ENCODE measurements at places on chromosomes 3 and 15.

DNA sequence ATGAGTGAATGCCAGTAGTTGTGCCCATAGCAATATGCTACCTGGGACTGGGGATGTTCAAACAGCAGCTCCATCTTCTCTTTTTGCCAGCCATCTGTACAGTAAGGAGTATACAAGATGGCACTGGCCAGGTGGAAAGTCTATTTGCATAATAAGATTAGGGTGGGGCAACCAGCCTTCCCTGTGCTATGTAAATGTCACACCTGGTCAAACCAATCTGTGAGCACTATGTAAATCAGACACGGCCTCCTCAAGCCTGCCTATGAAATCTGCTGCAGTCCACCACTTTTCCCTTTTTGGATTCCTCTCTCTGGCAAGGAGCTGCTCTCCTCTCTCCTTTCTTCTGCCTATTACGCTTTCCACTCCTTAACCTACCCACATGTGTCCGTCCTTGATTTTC lies 53.0 kb downstream of the C3orf80 start:
- no peak for DNase-seq

GRCh38 chr3:31793821-31794220 lies 187.2 kb downstream of the OSBPL10 start:
- DNase-seq: no peak

GRCh38 chr15:57165992-57166391 lies 210.3 kb upstream of the CGNL1 start:
- DNase-seq: no peak

DNA sequence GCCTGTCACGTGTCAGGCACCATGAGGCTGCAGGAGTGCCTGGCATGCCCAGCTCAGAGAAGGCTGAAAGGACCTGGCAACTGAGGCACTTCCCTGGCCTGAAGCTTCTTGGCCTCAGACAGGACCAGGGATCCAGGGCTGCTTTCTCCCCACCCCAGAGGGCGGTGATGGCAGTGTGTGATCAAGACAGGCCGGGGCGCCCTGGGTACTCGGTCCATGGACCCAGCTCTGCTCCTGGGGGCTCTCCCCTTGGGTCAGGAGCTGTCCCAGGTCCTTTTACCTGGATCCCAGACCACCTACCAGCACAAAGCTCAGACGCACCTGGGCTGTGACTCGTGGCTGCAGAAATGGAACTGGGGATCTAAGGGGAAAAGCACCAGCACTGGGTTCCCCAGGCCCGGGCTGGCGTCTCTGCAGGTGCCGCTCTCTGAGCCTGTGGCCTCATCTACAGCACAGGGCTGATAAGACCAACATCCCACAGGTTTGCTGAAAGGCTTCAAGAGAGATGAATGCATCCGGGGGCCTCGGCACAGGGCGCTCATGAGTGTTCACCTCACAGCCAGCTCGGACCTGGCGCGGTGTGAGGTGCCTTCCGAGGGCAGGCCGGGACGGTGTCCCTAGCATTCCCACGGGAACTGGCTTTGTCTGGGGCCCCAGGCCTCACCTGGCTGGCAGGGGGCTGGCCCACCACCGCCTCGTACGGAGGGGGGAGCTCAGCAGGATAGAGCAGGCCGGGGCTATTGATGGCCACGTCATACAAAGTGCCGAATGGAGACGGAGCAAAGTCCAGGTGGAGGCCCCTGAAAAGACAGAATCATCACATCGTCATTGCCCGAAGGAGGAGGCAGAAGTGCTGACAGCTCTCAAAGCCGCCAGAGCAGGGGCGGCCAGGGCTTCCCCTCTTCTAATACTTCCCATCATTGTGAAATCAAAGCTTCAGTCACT lies 133.6 kb downstream of the NSMCE3 start:
- no peak for DNase-seq

- DNase-seq: no peak
Observed at GRCh38 chr15:59997070-59997701, 6.9 kb upstream of the FOXB1 start.

DNA sequence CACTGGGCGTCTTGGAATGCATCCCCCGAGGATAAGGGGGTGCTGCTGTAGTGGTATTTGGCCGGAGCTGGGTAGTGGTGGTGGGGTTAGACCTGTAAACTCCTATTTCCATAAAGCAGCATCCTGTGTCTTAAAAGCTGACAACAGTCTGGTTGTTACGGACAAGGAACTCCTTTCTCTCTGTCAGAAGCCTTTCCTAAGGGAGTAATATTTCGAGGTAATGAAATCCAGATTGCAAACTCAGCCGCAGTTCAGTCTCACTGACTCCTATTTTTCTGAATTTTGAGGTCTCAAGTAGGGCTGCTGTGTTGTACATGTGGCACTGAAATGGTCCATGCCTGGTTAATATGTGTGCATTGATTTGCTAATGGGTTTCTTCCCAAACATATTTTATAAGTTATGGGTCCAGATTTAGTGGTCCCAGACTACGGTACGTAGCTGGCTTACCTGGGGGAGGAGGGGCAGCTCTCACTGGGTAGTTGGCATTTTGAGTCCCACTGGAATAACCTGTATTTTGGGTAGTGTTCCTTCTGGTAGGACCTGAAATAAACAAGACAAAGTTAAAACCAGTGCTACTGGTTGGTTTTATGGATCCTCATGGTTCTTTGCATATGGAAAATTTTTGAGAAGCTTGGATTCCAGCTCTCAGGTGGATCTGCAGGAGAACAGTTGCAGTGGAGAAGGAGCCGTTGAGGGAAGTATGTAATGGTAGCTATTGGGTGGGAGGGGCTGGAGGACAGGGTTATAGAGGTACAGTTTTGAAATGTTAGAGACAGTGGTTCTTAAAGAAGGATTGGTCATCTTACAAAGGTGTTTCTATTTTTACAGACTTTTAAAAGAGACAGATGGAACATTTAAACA lies 48.6 kb upstream of the LDHAL6B start:
- no peak for DNase-seq

- no peak for DNase-seq
Observed at GRCh38 chr3:173800154-173800553, 402.6 kb downstream of the NLGN1 start.

- no peak for DNase-seq
Observed at GRCh38 chr3:10566451-10566850, 61.1 kb upstream of the ATP2B2 start.

DNA sequence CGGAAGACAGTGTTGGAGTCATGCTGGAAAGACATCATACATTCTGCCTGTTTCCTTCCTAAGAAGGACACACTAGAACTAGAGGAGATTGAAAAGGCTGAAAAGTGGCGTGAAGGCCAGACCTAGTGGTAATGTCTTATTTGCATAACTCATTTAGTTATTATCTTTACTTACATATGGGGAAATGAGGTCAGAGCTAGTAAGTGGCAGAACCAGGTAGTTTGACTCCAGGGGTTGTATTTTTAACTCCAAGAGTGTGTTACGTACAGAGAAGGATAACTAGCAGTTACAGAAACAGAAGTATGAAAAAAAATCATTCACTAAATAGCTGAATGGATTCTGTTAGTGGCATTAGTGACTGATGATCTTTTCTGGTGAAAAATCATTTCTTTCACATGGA lies 108.0 kb downstream of the MITF start:
- no peak for DNase-seq

Data from stimulated activated CD4-positive, alpha-beta T cell treated with anti-CD3 and anti-CD28 coated beads, TNF-alpha, amount 100 ng/mL, for 24 hours (primary cell).